ENCODE measurements at places on chromosomes 6 and 20. TPM values are rescaled to one million over a fixed set of nuclear protein-coding genes. Genes with fewer than 3 reads are reported as not detected.

Gene C20orf141
- total RNA-seq = not detected

Gene DIDO1
- 32.4 TPM for total RNA-seq

Gene FHL5
- 8.5 TPM for total RNA-seq

GRCh38 chr20:36035745-36036144 lies 67.4 kb downstream of the CNBD2 start:
- no peak for DNase-seq

- DNase-seq = peak; percentile 82
Observed at GRCh38 chr20:3781153-3781910, at the start of gene SPEF1. TSS of gene SPEF1 (minus strand) at chr20:3781448. CDS start at chr20:3781287, 161 bp downstream.

DNA sequence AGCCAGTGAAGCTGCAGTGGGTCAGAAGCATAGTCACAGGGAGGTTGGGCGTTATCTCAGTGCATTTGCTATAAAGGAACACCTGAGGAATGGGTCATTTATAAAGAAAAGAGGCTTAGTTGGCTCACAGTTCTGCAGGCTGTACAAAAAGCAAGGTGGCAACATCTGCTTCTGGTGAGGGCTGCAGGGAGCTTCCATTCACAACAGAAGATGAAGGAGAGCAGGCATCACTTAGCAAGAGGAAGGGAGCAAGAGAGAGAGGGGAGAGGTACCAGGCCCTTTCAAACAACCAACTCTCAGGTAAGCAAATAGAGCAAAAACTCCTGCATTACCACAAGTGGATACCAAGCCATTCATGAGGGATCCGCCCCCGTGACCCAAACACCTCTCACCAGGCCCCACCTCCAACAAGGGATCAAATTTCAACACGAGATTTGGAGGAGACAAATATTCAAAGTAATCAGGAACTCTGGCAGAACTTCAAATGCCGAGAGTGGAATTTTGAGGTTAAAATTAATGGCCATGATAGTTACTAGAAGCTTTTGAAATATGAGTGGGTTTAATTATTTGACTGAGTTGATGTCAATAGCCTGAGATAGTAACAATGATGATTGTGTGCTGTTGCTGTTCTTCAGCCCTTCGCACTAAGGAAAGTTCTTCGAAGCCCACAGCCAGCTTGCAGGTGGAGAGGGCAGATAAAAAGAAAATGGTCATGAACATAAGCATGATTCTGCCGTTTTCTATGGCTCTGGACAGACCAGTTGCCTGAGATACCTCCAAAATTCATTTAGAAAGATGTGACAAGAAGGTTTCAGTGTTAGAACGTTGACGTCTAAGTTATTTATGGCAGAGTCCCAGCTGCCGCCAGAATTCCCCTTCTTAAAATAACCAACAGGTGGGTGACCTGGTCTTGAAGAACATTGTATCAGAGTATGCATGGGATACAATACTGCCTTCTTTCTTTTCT lies 55.3 kb upstream of the ADTRP start:
- no peak for DNase-seq

DNA sequence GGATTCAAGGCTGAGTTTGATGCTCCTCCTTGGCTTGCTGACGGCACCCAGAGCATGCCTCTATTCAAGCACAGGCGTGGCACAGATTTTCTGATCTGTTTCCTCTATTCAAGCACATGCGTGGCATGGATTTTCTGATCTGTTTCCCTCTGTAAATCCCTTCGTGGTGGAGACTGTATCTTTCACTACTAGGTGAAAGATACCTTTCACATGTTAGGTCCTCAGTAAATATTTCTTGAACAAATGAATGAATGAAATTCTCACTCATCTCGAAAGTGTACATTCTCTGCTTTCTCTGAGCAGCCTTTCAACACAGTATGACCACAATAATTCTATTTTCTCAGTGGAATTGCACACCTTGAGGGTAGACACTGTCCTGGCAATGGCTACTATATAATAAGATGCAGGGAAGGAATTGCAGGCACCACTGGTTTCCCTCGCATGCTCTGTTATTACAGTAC lies 72.6 kb upstream of the F13A1 start:
- no peak for DNase-seq

GRCh38 chr20:31474758-31475427 lies at the start of the genes DEFB124 and REM1:
TSS of gene DEFB124 (minus strand) at chr20:31475127. CDS start at chr20:31473013, 2,114 bp downstream.
TSS of gene REM1 (plus strand) at chr20:31475288. CDS start at chr20:31476446, 1,158 bp downstream.
- DNase-seq = peak; percentile 38

DNA sequence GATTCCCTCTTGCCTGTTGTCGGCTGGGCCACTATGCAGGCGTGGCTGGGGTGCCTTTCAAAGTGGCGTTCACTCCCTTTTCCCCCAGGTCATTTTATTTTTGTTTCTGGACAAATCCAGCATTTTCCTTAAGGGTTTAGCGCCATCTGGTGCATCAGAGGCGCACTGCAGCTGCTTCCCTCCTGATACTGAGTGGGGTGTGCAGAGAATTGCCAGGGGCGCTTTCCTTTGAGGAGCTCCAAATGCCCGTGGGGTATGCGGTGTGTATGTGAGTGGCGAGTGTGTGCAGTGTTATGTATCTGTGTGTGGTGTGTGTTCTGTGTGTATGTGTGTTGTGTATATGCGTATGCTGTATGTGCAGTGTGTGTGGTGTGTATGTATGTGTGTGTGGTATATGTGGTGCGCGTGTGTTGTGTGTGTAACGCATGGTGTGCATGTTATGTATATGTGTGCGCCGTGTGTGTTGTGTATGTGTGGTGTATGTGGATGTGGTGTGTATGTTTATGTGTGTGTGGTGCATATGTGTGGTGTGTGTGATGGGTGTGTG lies 100.1 kb upstream of the AGPAT4 start:
- DNase-seq = peak; percentile 64

DNA sequence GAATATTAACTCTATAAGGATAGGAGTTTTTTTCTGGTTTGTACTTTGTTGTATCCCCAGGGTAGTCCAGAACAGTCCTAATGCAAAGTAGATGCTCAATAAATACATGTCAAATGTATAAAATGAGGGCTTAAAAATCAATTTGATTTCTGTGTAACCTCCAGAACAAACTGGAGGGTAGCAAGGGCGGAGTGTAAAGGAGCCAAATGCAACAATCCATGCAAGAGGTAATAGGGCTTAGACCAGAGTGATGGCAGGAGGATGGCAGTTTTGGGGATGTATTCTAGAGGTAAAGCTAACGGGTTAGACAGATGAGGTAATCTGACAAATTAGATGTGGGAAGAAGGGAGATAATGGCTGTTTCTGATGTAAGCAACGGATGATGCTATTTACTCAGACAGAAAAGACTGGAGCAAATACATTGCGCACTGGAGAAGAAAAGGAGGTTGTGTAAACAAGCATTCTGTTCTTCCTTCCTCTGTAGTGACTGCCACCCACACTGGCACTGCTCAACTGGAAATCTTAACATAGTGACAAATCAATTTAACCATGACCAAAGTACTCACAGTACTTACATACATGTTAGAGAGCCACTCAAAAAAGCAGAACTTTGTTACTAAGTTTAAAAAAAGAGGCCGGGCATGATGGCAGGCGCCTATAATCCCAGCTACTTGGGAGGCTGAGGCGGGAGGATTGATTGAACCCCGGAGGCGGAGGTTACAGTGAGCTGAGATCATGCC lies 2.0 kb downstream of the ZNF318 start:
- DNase-seq = no peak

GRCh38 chr6:157240059-157240959 lies 83.0 kb downstream of the TMEM242 start:
- peak; percentile 84 for DNase-seq

GRCh38 chr6:156351346-156351966 lies 425.7 kb upstream of the ARID1B start:
- DNase-seq = no peak

- no peak for DNase-seq
Observed at GRCh38 chr6:132161283-132161682, 210.1 kb upstream of the CCN2 start.

- no peak for DNase-seq
Observed at GRCh38 chr6:116994447-116994846, 117.4 kb downstream of the RFX6 start.

DNA sequence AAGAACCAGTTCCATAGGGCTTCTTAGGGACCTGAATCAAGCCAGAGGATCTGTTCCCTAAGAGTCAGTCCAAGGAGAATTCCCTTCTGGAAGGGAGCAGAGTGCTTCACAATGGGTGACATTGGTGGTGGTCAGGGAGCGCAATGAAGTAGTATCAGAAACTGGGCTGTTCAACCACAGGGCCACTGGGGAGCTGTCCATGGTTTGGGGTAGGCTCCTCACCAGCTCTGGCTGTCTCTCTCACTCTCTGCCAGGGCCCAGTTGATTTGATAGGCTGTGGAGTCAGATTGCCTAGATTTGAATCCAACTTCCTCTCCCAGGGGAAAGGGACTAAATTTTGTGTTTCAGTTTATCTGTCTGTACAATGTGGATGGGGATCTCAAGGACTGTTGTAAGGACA lies 36.7 kb upstream of the CHD6 start:
- no peak for DNase-seq

DNA sequence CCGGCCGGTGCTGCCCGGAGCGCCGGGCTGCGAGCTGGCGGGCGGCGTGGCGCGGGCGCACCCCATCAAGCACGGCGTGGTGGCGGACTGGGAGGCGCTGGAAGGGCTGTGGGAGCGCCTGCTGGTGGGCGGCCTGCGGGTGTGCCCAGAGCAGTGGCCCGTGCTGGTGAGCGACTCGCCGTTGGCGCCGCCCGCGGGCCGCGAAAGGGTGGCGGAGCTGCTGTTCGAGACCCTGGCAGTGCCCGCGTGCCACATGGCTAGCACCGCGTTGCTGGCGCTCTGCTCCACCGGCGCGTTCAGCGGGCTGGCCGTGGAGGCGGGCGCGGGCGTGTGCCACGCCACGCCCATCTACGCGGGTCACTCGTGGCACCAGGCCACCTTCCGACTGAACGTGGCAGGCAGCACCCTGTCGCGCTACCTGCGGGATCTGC lies 517 bp downstream of the ACTL10 start:
- DNase-seq = peak; percentile 54
